ENCODE measurements at places on chromosomes 1 and 21. TPM values are rescaled to one million over a fixed set of nuclear protein-coding genes. Genes with fewer than 3 reads are reported as not detected.

The BSND gene
- not detected for total RNA-seq

The AIM2 gene
- not detected for total RNA-seq

The FAAH gene
- total RNA-seq: 3.4 TPM

The AGBL4 gene
- not detected for total RNA-seq

The C8B gene
- not detected for total RNA-seq

The FCGR1A gene
- not detected for total RNA-seq

The LPAR3 gene
- total RNA-seq: not detected

The TTLL7 gene
- total RNA-seq: 1.6 TPM

The NPL gene
- 2.2 TPM for total RNA-seq

The NMNAT2 gene
- 3.4 TPM for total RNA-seq

The KIF17 gene
- total RNA-seq: 0.81 TPM

The DMBX1 gene
- not detected for total RNA-seq

The TEX38 gene
- not detected for total RNA-seq

The ETV3L gene
- not detected for total RNA-seq

The CCDC27 gene
- not detected for total RNA-seq

The CYP4A11 gene
- total RNA-seq: 0.18 TPM

The ADORA1 gene
- not detected for total RNA-seq

The TNFRSF25 gene
- total RNA-seq: 5.7 TPM

The IRF6 gene
- 0.32 TPM for total RNA-seq

The OTUD7B gene
- 6.7 TPM for total RNA-seq

The IGSF21 gene
- total RNA-seq: not detected

The LRRC71 gene
- total RNA-seq: not detected

The RAP1GAP gene
- 0.36 TPM for total RNA-seq

The ALX3 gene
- not detected for total RNA-seq

The LTN1 gene
- total RNA-seq: 16.8 TPM
